ENCODE measurements at places on chromosomes 7 and 10.
A peak's percentile ranks its signal among the peaks of the same experiment; 100 is the strongest.

DNA sequence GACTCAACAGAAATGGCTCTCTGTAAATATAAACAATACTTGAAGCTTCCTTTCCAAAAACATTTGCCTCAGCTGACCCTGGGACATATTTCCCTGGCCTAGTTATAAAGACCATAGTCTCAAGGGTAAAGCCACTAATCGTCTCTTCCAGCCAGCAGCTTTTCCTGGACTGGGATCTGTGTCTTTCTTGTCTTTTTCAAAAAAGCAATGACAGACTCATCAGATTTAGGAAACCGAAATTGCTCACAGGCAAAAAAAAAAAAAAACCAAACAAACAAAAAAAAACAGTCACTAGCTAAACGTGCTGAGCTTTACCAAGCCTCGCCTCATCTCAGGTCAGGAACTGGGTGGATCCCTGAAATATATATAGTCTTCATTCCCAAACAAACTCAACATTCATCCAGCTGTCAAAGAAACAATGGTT, 23.5 kb downstream of the STN1 start:
- DNase-seq, result no peak

- no peak for DNase-seq
Observed at GRCh38 chr10:14548474-14548873, 217.8 kb upstream of the FRMD4A start.

DNA sequence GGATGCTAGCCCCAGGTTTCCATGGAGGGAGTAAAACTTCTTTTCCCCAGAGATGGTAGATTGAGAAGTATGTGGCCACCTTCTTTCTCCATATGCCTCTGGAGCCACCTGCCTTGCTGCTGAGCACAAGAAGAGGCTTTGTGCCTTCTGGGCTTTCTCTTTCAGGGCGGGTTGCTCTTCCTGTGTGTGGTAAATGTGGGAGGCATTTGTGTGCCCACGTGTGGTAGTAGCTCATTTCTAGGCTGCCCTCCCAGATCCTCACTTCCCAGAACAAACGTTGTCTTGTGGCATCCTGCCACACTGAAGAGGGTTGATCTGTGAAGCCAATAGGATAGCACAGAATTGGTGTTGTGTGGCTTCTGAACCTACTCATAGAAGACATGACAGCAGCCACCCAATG, 342.0 kb upstream of the PODXL start:
- no peak for DNase-seq

DNA sequence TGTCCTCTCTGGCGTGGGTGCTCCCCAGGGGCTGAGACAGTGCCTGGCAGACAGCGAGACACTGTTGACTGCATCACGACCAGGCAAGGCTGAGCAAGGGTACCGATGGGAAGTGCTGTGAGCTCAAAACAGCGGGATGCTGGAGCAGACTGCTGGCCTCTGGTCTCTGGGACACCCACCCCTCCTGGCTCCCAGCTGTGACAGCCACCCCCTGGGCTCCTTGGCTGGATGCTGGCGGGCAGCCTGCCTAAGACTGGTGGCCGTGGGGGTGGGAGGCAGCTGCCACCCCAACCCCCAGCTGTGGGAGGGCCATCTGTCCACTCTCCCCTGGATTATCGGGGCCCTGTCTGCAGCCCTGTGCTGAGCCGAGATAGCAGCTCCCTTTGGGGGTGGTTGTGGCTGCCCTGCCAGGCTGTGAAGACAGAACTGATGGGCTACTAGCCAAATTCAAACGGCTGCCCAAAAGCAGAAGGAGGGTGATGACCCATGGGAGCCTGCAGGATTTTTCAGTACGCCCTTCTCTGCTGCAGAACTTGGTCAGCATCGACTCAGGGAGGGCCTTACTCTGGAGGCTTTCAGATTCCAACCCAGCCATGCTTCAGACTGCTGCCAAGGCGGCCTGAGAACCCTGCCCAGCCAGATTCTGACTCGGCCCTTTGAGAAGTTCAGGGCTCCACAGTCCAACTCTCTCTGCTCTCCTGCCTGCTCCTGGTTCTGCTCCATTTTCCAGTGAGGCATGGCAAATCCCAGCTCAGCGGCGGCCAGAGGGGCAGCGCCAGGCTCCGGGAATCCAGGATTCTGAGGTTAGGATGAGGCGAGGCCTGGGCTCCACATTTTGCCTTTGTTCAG, 125.3 kb downstream of the NEURL1 start:
- DNase-seq, result no peak

GRCh38 chr10:110706690-110707098, 62.6 kb downstream of the RBM20 start:
- DNase-seq, result no peak

GRCh38 chr10:86756511-86757112, at the start of gene BMPR1A:
TSS of gene BMPR1A (plus strand) at chr10:86756619. CDS start at chr10:86876019, 119,400 bp downstream.
- peak; percentile 25 for DNase-seq

GRCh38 chr10:60031183-60031582, 124.8 kb upstream of the CCDC6 start:
- no peak for DNase-seq

- DNase-seq, result no peak
Observed at GRCh38 chr7:36075561-36075960, 77.5 kb upstream of the EEPD1 start.
